Aorta (tissue), 5 donors: ENCODE measurements at places on chromosomes 6 and 20. TPM values are rescaled to one million over a fixed set of nuclear protein-coding genes. Genes with fewer than 3 reads are reported as not detected.

- peaks cover 21% of the 10 kb centered on the region for H3K36me3 ChIP-seq
- no peak overlapping the region for H3K4me3 ChIP-seq
- H3K27ac ChIP-seq, result no peak overlapping the region
- DNase-seq, result no peak
Observed at GRCh38 chr6:36204068-36204753, 7.7 kb downstream of the BRPF3 start.

GRCh38 chr20:61313396-61313795 is 61.3 kb downstream of the CDH4 start:
- H3K27ac ChIP-seq, result no peak overlapping the region
- H3K4me1 ChIP-seq, result no peaks in the 10 kb centered on the region
- no peaks in the 10 kb centered on the region for H3K36me3 ChIP-seq
- H3K4me3 ChIP-seq, result no peak overlapping the region
- DNase-seq, result no peak
- no peaks in the 10 kb centered on the region for H3K27me3 ChIP-seq

- H3K4me3 ChIP-seq, result no peak overlapping the region
- H3K27ac ChIP-seq, result no peak overlapping the region
- DNase-seq, result no peak
- H3K4me1 ChIP-seq, result no peaks in the 10 kb centered on the region
- no peaks in the 10 kb centered on the region for H3K36me3 ChIP-seq
- no peaks in the 10 kb centered on the region for H3K27me3 ChIP-seq
Observed at GRCh38 chr6:1271071-1271763, 40.7 kb upstream of the FOXQ1 start.

Gene PLN
- total RNA-seq, result 587 TPM
